ENCODE measurements at places on chromosomes 1 and 21.

DNA sequence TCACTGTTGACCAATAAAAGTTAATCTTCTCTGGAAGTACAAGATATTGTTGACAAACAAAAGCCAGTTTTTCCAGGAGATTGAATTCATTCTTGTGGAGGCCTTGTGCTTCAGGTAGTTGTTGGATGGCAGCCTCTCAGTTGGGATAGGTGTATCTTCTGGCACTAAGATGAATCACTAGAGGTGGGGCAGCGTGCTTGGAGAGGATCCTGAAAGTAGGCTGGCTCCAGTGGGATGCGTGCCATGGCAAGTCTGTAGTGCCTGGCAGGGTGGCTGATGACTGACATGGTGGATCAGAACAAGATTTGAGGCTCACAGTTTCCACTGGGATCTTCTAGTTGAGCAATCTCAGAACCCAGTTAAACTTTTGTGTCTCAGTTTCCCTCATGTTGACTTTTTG, 2.4 kb downstream of the VPS13D start:
- DNase-seq: no peak

GRCh38 chr1:63780565-63780964, 6.7 kb downstream of the ROR1 start:
- DNase-seq: no peak

- peak; percentile 45 for DNase-seq
These were observed 16.3 kb upstream of the CDK18 start for GRCh38 chr1:205488074-205488723.

- no peak for DNase-seq
These were observed 267.4 kb downstream of the NPHP4 start for GRCh38 chr1:5724847-5725246.

GRCh38 chr1:230327892-230328284, 98.2 kb downstream of the PGBD5 start:
- DNase-seq: no peak

DNA sequence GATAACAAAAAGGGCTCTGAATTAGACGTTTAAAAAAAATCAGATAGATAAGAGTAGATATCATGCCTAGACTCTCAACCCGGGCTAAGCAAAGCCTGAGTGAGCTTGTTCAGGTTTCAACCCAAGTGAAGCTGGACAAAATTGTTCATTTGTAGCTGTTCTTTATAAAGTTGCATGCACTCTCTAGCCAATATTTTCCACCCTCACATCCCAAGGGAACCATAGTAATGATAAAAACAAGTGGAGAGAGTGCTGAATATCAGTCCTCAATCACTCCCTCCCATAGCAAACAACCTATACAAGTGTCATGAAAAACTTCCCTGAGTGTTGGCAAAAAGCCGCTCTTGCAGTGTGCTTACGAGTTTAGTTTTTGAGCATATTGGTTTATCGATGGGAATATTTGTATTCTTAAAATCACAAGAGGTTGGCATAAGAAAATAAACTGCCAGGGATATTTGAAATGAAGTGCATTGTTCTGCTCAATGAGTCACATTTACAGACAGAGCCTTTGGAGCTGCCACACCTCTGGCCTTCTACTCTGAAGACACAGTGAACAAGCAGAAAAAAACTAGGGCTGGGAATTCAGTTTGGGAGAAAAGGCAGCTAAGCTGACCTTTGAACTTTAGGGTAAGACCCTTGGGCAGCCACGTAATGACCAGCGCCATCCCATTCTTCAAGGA, 2.2 kb upstream of the CLCA2 start:
- no peak for DNase-seq

DNA sequence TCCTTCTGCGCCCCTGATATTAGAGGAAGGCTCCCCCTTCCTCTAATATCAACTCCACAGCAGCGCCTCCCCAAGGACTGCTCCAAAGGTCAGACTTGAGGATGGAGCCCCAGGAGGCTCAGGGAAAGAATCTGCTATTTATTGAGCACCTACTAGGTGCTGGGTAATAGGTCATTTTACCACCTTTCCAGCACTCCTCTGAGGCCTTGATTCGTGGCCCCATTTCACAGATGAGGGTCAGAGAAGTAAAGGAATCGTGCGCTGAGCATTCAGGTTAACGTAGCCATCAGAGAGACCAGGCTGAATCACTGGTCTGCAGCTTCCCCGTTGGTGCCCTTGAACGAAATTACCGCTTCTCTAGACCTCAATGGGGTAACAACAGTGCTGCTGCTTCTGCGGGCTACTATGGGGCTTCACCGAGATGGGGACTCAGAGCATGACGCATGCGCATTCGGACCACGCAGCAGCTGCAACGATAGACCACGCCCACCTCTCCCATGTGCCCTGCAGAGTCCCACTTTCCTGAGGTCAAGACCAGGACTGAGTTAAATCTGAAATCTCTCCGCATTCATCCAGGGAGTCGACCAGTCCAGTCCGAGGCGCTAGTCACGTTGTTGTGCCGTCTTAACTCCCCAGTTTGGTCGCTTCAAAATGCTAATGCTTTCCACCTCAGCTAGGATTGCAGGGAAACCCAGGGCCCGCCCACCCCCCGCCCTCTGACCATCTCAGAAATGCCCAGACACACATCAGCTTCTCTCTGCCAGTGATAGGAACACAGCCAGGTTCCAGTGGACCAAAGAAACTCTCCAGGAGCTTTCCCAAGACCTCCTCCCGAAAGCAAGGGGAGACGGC, 12.9 kb downstream of the CAMK2N1 start:
- peak; percentile 84 for DNase-seq

DNA sequence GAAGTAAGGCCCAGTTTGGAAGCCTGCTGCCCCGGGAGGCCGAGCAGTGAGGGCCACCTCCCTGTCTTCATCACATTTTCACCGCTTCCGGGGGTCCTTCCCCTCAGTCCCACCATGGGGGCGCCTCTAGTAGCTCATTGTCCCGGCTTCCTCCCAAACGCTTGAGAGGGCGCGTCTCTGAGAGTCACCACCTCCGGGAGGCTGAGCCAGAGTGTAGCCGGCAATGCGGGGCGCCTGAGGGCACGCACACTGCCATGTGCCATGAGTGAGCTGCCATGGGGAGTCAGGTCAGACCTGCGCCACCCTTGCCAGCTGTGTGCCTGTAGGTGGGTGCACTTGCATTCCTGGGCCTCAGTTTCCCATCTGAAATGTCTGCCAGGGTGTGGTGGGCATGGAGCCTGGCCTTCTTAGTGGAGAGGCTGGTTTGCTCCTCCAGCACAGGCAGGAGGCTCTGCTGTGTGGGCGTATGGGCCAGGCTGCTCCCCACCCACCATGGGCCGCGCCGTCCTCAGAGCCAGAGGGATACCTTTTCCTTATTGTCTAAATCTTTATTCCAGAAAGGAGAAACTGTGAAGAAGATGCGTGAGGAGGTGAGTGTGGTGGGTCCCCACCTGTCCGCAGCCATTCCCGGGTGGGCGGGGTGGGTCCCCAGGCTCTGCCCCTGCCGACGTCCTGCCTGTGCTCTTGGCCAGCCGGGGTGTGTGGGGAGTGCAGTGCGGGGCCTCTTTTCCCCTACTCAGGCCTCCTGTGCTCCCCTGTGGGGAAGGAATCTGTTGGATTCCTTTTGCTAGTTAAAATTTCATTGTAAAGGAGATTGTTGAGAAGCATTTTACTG, 81.3 kb upstream of the COL6A1 start:
- no peak for DNase-seq

DNA sequence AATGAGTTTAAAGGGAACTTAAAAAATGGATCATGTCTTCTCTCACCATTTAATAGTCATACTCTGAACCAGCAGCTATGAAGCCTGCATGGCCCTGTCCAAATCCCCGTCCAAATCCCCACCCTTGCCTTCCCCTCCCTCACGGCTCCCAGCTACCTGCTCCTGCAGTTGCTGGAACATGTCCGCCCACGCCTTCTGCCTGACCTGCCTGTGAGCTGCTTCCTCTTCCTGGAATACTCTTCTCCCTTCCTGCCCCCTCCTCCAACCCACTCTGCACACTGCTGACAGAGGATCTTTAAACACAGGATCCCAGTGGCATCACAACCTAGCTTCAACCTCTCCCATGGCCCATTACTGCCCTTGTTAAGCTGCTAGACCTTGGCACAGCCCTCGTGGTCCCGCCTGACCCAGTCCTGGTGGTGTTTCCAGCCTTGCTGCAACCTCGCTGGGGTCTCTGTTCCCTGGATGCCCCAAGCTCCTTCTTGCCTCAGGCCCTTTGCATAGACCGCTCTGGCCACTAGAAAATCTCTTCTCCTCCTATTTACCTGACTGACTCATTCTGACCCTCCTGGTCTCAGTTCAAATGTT, 118.3 kb downstream of the PTPRU start:
- no peak for DNase-seq

DNA sequence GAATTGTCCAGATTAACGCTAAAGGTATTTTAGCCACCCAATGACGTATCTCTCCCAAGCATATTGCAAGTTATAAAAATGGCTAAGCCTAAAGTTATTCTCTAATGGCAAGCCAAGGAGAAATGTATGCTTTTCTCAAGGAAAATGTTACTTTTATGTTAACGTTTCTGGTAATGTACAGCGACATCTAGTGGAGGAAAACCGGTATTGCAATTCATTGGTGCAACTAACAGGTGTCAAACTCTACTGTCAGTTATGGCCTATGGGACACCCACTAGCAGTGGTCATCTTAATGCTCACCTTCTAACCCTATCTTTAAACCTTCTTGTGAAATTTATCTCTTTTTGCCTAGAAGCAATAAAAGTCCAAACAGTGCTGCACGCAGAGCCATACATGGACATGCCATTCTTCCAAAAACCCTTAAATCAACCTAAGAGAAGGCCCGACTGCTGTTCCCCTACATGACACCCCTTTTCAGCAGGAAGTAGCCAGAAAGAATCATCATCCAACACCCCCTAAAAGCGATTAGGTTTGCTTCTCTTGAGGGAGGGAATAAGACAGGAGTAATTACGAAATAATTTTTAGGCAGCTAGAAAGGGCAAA, 68.7 kb upstream of the LRIF1 start:
- no peak for DNase-seq

Measured in left colon (tissue), 2 donors.